RKO (cell line): ENCODE measurements at places on chromosomes 6 and 20.

DNA sequence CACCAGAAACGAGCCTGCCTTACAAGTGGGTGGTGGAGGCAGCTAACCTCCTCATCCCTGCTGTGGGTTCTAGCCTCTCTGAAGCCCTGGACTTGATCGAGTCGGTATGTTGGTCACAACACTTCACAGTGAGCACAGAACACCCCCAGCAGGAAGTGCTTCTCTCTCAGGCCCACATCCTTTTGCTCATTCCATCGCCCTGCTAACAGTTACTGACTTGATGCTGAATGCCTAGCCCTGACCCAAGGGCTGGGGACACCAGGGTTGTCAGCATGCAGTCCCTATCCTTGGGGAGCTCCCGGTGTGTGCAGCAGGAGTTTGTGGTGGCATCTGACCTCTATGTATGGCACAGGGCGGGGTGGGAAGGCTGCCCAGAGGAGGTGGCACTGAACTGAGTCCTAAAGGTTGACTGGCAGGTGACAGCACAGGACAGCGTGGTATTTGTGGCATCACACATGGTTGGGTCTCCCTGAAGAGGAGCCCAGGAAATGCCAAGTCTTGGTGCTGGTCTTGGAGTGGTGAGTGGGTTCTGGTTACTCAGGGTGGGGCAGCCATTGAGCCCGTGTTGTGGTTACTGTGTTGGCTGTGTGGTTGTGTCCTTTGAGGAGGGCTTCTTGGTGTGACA lies 26.7 kb downstream of the GTSF1L start:
- DNase-seq: no peak

DNA sequence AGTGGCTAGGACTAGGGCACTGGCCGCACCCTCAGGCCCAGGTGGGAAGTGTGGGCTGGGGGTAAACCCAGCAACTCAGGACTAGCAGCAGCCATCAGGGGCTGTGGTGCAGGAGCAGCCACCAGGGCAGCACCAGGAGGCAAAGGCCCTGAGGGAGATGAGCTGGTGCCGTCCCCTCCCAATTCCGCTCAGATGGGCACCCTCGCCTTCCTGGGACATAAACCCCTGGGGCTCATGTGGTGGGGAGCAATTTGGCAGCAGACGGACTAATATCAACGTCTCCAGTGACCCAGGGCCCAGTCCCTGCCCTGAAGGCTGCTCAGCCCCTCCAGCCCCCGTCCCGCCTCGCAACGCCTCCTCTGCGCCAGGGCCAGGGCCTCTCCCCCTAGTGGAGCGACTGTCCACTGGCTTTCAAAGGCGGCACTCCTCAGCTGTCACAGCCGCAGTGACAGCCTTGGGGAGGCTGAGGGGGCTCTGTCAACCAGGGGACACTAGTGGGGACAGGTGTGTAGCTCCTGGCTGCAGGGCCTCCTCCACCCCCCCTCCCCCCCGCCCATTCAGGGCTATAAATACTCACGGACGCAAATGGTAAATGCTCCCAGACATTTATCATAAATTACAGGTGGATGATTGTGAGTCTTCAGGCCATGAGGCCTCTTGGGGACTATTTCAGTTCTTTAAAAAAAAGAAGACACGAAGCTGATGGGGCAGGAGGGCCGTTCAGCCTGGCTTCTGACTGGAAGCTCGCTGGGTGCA lies 349.9 kb downstream of the ZFAND3 start:
- no peak for DNase-seq

GRCh38 chr20:57838670-57839151 lies 128.9 kb upstream of the PMEPA1 start:
- no peak for DNase-seq

DNA sequence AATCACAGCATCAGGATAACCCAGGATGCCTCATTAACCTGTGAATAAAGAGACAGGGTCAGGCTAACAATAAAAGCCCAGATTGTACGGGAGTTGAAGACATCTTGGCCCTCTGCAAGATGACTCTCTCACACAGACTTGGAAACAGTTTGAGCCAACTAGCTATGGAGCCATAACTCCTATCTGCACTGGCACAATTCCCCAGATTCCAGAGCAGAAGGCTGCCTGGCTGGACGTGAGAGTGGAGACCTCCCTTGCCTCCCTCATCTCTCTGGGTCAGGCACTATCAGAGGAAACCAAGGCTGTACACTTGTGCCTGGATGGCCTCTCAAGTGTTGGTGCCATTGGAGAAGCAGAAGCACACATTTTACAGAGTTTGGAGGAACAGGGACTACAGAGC lies 312.6 kb downstream of the THBS2 start:
- DNase-seq: no peak
